ENCODE measurements at places on chromosomes 5 and 9.

DNA sequence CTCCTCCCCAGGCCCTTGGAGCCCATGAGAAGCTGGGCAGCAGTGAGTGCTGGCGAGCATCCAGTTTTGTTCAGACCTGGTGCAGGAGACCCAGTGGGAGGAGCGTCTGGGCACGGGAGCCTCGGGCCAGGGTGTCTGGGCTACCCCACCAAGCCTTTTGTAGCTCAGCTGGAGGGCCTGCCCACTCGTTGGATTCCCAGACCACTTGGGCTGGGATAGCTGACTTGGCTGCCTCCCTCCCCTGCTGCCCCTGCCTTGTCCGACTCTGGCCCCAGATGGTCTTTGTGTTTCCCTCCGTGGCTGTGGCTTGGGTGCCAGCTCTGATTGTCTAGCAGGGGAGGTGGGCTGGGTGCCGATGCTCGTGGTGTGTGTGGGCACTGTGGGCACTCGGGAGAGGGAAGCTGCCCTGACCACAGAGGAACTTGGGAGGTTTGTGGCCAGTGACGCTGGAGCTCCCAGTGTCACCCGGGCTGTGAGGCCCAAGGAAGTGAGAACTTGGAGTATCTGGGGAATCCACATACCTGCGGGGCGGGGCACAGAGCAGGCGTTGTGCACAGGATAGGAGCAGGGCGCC is 47.3 kb downstream of the WNK2 start:
- DNase-seq, result no peak

GRCh38 chr5:143019614-143020515 is 249.7 kb downstream of the ARHGAP26 start:
- DNase-seq, result no peak

DNA sequence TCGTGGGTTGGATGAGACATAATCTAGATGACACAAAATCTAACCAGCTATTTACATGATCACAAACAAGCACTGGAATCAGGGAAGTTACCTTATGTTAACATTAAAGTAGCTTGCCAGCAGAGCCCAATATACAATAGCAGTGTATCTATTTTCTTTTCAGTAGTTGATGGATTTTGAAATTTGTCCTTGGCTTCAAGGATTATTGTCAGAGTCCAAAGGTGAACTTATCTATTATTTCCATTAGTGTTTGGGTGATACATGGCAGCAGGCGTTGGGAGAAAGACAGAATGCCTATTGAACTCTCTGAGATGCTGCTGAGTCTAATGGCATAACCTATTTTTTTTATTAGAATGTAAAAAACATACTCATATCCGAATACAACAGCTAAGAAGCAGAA is 223.2 kb upstream of the ACTBL2 start:
- DNase-seq, result no peak

GRCh38 chr9:117116084-117116483 is 298.8 kb downstream of the ASTN2 start:
- DNase-seq, result no peak

GRCh38 chr5:96896806-96897205 is 20.5 kb downstream of the ERAP2 start:
- DNase-seq, result no peak

GRCh38 chr5:134439210-134439654 is 27.6 kb upstream of the CDKN2AIPNL start:
- no peak for DNase-seq

GRCh38 chr9:114120192-114121014 is 21.3 kb upstream of the KIF12 start:
- no peak for DNase-seq

All from activated T-cell treated with anti-CD3 and anti-CD28 coated beads for 48 hours (primary cell).